ENCODE measurements at places on chromosomes 1 and 21. TPM values are rescaled to one million over a fixed set of nuclear protein-coding genes. Genes with fewer than 3 reads are reported as not detected.

The PRAMEF9 gene
- not detected for total RNA-seq

The LRRC3 gene
- total RNA-seq = 3.0 TPM

The ZMYND12 gene
- total RNA-seq = 0.22 TPM

The S100A3 gene
- total RNA-seq = 10.2 TPM

The AVPR1B gene
- total RNA-seq = not detected

The FCMR gene
- total RNA-seq = 0.65 TPM

The CORT gene
- total RNA-seq = not detected

The CELA2B gene
- not detected for total RNA-seq

The VWA1 gene
- total RNA-seq = 41.6 TPM

The HRNR gene
- not detected for total RNA-seq

The ANGPTL3 gene
- not detected for total RNA-seq

The GCSAML gene
- total RNA-seq = not detected

The PM20D1 gene
- total RNA-seq = not detected

The IFI44L gene
- total RNA-seq = 0.51 TPM

The S100A5 gene
- total RNA-seq = 2.7 TPM

The LMNA gene
- 433 TPM for total RNA-seq
